PC-3 (cell line): ENCODE measurements at places on chromosomes 6 and 20. TPM values are rescaled to one million over a fixed set of nuclear protein-coding genes. Genes with fewer than 3 reads are reported as not detected.
A peak's percentile ranks its signal among the peaks of the same experiment; 100 is the strongest.

DNA sequence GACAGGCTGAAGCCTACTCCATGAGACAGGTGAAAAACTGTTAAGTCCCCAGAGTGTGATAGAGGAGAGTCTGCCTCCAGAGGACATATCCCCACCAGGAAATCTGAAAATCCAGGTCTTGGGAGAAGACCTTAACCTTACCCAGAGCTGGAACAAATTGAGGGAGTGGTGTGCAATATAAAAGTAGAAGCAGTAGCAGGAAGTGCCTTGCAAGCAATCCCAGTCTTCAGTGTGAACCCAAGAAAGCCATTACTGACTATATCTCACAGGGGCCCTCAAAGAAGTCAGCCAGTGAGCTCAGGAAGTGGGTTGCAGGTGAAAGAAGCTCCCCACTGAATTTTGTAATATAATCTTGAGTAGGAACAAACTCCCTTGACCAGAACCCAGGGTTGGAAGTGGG, 41.9 kb upstream of the PKIB start:
- no peak overlapping the region for H3K27ac ChIP-seq
- no peaks in the 10 kb centered on the region for H3K27me3 ChIP-seq
- peaks cover 8% of the 10 kb centered on the region; the same call in 1 of the 2 replicates for H3K4me1 ChIP-seq
- no peak for DNase-seq
- no peak overlapping the region for H3K4me3 ChIP-seq

DNA sequence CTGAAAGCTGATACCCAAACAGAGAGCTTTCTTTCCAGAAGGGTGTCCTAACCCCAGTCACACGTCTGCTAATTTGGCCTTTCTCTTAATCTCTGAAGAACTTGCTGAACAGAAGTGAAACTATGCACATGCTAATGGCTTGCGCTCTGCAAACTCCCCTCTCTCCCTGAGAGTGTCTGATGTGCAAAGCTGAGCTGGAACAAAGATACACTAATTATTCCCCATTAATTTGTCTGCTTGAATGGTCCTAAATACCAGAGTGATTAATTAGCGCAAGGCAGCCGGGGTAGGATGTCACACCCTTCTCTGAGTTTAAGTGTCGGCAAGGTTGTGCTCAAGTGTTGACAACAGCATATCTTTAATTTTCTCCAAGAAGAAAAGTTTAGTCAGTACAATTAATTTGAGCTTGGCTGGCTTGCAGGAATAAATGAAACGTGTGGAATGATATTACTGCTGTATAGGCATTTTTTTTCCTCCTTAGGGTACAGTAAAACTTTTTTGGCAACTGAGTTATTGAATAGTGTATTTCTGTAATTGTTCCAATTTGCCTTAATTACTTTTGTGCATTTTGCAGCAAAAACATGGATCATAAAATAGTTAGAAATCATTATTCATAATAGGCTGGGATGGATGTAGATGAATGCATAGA, 715.9 kb upstream of the POU3F2 start:
- no peak for DNase-seq
- peaks cover 2% of the 10 kb centered on the region for H3K4me1 ChIP-seq
- no peaks in the 10 kb centered on the region for H3K27me3 ChIP-seq
- H3K27ac ChIP-seq = no peak overlapping the region
- no peak overlapping the region for H3K4me3 ChIP-seq
- no peaks in the 10 kb centered on the region for H3K36me3 ChIP-seq

- H3K27me3 ChIP-seq = no peaks in the 10 kb centered on the region
- no peak overlapping the region for H3K4me3 ChIP-seq
- no peak for DNase-seq
- H3K36me3 ChIP-seq = no peaks in the 10 kb centered on the region
Observed at GRCh38 chr20:32249030-32249738, 28.3 kb upstream of the KIF3B start.

DNA sequence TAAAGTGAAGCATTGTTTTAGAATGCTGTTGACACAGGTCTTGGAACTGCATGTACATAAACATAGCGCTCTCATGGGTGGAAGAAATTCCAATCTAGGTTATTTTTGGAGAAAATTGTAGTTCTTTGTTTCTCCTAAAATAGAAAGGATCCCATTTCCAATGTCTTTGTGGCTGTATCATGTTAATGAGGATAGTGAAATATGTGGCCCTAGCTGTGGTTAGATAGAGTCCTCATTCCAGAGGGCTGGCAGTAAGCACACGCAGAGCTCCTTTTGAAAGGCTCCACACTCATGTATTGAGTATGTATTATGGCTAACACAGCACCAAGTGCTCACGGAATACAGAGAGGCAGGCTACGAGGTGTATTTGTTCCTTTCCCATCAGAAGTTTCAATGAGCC, 60.9 kb downstream of the SNRNP48 start:
- H3K4me3 ChIP-seq = no peak overlapping the region
- H3K27me3 ChIP-seq = no peaks in the 10 kb centered on the region
- no peak overlapping the region for H3K27ac ChIP-seq
- no peaks in the 10 kb centered on the region for H3K36me3 ChIP-seq
- no peaks in the 10 kb centered on the region for H3K4me1 ChIP-seq

DNA sequence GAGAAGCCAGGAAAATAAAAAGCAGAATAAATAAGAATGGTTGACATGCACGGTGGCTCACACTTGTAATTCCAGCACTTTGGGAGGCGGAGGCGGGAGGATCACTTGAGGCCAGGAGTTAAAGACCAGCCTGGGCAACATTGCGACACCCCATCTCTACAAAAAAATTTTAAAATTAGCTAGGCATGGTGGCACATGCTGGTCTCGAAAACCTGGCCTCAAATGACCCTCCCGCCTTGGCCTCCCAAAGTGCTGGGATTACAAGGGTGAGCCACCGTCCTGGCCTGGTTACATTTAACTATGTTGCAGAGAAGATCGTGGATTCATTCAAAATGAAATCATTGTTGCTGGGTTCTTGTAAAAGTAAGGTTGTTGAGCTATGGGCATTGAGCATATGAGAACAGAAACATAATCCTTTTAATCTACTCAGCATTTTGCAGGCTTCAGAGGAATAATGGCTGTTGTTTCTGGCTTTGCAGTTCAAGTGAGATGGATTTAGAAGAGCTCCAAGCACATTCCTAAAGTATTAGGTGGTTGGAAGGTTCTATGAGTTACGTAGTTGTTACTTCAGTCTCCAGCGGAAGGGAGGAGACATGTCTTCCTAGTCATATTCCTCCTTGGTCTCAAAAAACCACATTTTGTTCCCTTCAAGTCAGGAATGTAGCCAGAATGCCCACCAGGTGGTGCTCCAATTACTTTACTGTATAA, 45.6 kb upstream of the RAB23 start:
- no peaks in the 10 kb centered on the region for H3K27me3 ChIP-seq
- H3K27ac ChIP-seq = peak overlapping the region; percentile 70
- DNase-seq = peak; percentile 97
- peaks cover 40% of the 10 kb centered on the region for H3K4me1 ChIP-seq
- no peaks in the 10 kb centered on the region for H3K36me3 ChIP-seq

Gene THBD
- 3.1 and 4.5 TPM in 2 replicates for total RNA-seq

Gene THBS2
- total RNA-seq = 0.52 TPM in 1 of 2 replicates, not detected in the other

DNA sequence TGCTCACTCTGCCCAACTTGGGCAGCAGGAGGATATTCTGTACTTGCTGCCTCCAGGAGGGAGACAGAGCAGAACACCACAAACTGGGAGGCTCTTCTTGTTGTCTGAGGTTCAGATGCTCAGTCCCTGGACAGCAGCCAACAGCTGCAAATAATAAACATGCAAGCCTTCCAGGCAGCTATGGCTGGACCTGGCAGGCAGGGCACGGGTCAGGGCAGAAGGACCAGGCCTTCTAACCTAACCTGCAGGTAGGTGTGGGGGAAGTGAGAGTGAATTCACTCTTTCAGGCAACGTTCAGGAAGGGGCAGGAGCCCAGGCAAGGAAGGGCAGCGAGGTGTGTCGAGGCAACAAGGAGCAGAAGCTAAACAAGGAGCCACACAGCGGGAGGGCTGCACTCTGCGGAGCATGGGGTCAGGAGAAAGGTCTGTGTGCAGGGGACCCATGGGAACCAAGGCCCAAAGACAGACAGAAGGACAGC, 31.5 kb downstream of the NINL start:
- H3K4me3 ChIP-seq = no peak overlapping the region
- DNase-seq = no peak
- peaks cover 10% of the 10 kb centered on the region for H3K4me1 ChIP-seq
- no peaks in the 10 kb centered on the region for H3K27me3 ChIP-seq
- no peaks in the 10 kb centered on the region for H3K36me3 ChIP-seq
- no peak overlapping the region for H3K27ac ChIP-seq

GRCh38 chr6:91317247-91317835, 730.5 kb upstream of the MAP3K7 start:
- no peaks in the 10 kb centered on the region for H3K36me3 ChIP-seq
- no peak overlapping the region for H3K4me3 ChIP-seq
- H3K4me1 ChIP-seq = no peaks in the 10 kb centered on the region
- peak; percentile 3 for DNase-seq
- no peaks in the 10 kb centered on the region for H3K27me3 ChIP-seq

DNA sequence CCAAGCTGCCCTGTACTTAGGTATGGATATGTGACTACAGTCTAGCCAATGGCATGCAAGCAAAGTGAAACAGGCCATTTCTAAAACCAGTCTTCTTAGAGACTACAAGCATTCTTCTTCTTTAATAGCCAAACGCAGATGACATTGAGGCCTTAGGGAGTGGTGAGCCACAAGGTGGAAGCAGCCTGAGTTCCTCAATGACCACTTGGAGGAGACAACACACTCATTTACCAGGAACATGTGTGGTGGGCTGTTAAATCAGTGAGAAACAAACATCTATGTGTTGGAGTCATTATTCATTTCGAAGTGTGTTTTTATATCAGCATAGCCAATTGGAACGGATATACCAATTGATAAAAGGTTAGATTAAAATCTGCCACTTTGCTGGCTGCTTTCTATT, 122.0 kb downstream of the GFRAL start:
- no peak overlapping the region for H3K27ac ChIP-seq
- H3K36me3 ChIP-seq = no peaks in the 10 kb centered on the region
- no peaks in the 10 kb centered on the region for H3K27me3 ChIP-seq

- H3K27me3 ChIP-seq = no peaks in the 10 kb centered on the region
- no peak overlapping the region; the same call in 1 of the 2 replicates for H3K27ac ChIP-seq
- DNase-seq = peak; percentile 46
- H3K4me1 ChIP-seq = peaks cover 44% of the 10 kb centered on the region
Observed at GRCh38 chr20:2872459-2873009, 747 bp upstream of the PTPRA start.

DNA sequence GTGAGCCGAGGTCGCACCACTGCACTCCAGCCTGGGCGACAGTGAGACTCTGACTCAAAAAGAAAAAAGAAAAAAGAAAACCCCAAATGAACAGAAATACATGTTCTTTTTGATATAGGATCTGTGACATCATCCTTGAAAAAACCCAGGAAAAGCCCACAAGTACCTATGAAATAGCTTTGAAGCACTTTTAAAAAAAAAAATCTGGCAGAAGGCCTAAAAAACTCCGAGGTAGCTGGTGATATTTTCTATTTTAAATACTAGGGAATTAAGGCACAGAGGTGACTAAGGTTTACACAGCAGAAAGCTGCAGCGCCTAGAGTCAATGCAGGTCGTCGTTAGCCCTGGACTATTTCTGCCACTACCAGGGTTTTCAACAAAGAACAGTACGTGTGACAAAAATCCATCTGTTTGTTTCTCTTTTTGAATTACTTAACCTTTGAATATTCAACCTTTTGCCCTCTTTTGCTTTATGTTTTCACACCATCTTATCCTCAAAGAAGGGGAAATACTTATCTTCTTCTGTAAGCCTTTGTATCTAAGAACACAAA, 39.4 kb upstream of the EEF1A1 start:
- no peaks in the 10 kb centered on the region for H3K36me3 ChIP-seq
- H3K27ac ChIP-seq = no peak overlapping the region
- no peaks in the 10 kb centered on the region for H3K4me1 ChIP-seq

DNA sequence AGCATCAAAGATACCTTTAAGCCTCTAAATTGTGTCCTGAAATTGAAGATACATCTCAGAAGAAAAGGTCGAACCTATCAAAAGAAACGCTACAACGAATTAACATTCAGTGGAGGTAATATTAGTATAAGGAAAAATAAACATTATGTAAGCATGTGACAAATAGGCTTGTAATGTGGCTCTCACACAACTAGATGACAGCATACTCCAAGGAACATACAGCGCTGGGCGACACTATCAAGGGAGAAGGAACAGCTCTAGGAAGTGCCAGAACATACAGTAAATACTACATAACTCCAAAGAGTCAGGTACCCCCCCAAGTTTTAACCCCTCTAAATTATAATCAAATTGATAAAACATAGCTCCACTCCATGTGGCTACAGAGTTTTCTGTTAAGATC, 103.5 kb downstream of the LAMP5 start:
- H3K4me1 ChIP-seq = no peaks in the 10 kb centered on the region; the same call in 1 of the 2 replicates
- H3K27ac ChIP-seq = no peak overlapping the region
- H3K27me3 ChIP-seq = peaks cover 18% of the 10 kb centered on the region
- peak overlapping the region; percentile 28 for H3K4me3 ChIP-seq

Gene VIP
- not detected in 2 replicates for total RNA-seq

GRCh38 chr6:35483893-35484645, 12.8 kb downstream of the TEAD3 start:
- no peak for DNase-seq
- peaks cover 39% of the 10 kb centered on the region for H3K4me1 ChIP-seq
- H3K36me3 ChIP-seq = no peaks in the 10 kb centered on the region
- H3K27me3 ChIP-seq = no peaks in the 10 kb centered on the region

Gene KCNS1
- total RNA-seq = not detected in 2 replicates

Gene RWDD2A
- 0.63 and 1.3 TPM in 2 replicates for total RNA-seq
